ENCODE measurements at places on chromosomes 11 and 22.

- no peak for DNase-seq
These were observed 6.1 kb upstream of the NAP1L4 start for GRCh38 chr11:2998073-2998850.

DNA sequence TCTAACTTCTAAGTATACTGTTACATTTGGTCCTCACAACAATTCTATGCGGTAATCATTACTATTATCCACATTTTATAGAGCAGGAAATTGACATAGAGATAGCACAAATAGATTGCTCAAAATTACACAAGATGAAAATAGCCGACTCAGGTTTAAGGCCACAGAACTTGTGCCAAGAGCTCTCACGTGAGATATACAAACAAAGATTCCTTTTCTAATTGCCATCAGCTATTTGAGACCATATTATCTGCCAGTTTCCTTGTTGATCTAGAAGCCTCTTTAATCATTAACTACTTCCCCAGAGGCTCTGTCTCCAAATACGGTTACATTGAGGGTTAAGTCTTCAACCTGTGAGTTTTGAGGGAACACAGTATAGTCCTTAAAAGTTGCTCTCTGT, 61.0 kb upstream of the GLYATL1B start:
- peak; percentile 29 for DNase-seq

GRCh38 chr11:113593698-113594308, 112.3 kb downstream of the TMPRSS5 start:
- no peak for DNase-seq

DNA sequence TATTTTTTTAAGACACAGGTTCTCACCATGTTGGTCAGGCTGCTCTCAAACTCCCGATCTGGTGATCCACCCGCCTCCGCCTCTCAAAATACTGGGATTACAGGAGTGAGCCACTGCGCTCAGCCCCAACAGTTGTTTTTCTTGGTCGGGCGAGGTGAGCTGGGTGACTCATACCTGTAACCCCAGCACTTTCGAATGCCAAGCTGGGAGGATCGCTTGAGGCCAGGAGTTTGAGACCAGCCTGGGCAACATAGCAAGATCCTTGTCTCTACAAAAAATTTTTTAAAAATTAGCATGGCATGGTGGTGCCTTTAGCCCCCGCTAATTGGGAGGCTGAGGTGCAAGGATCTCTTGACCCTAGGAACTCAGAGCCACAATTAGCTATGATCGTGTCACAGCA, 7.0 kb upstream of the NF2 start:
- no peak for DNase-seq

- no peak for DNase-seq
These were observed 62.8 kb upstream of the BLID start for GRCh38 chr11:122178795-122179194.

- peak; percentile 82 for DNase-seq
These were observed at the start of gene BTBD10 for GRCh38 chr11:13462901-13463778. Gene BTBD10, minus strand, starts transcription at chr11:13463222. Its CDS starts 18,098 bp downstream, at chr11:13445124.

GRCh38 chr11:119237515-119237914, 31.4 kb downstream of the CBL start:
- no peak for DNase-seq

GRCh38 chr11:70123711-70124110, 45.6 kb downstream of the ANO1 start:
- no peak for DNase-seq

DNA sequence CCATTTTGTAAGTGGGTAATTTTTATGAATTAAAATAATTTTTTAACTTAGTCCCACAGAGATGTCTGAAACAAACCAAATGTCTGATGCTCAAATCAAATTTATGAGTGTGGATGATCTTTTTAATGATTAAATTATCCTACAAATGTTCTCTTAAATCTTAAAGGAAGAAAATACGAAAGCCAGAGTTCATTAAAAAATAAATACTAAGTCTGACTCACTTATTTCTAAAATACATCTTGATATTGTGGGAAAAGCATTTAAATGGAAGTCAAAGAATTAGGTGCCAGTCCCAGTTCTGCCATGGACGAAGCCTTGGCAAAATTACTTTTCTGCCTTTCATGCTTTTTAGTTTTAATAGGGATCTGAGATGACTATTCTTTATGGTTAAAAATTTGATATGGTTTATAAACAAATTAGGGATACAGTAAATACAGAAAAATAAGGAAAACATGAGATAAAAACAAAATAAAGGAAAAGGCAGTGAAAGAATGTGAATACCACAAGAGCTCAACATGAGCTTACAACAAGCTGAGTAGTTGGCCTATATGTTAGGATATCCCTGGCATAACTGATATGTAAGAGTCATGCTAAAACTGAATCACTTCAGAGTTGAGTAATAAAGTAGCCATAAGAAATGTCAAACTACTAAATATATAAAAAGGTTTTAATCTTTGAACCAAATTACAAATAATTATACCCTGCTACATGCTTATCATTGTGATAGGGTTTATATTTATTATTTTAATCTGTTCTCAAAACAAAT, 9.2 kb downstream of the CCDC34 start:
- no peak for DNase-seq

- DNase-seq: no peak
These were observed 324.8 kb upstream of the FOLH1 start for GRCh38 chr11:49533204-49533603.

DNA sequence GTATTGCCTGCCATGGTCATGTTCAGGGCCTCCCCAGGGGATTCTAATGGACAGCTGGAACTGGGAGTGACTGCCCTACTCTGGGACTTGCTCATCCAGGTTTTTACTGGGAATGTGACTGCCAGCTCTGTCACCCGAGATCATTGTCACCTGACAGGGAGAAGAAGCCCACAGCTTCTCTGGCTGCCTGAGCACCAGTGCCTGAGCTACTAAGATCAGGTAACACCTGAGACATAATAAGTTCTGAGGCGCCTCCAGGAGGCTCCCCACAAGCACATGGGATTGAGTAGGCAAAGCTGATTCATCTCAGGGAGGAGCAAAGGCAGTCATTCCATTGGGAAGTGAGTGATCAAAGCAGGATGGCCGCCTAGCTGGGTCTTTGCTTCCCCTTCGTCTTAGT, 84.2 kb upstream of the GALNT18 start:
- no peak for DNase-seq

GRCh38 chr11:2958251-2958650, 29.0 kb upstream of the PHLDA2 start:
- DNase-seq: no peak

DNA sequence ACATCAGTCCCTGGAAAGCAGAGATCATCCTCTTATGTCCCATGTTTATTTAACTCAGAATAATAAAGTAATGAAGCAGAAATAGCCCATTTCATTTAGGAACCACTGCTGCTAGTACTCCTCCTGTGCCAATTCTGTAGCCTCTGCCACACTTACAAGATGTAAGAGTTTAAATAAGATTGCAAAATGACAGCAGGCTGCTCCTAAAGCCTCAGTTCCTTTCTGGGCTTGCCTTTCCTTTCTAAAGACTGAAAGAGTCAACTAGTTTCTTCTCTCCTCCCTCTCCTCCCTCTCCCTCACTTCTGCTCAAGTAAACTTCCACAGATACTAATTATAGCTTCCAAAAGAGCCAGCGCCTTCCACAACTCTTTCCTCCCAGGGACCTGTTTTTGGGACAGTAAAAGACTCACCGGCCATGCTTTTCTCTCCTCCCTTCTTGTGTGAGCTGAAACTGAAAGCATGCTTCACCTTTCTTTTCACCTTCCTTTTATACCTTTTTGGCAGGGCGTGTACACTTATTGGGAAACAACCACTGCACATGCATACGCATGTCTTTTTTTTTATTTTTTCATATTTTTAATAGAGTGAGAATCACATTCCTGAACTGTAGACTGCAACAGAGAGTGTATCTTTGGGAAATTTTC, 26.1 kb upstream of the CARD16 start:
- DNase-seq: no peak

DNA sequence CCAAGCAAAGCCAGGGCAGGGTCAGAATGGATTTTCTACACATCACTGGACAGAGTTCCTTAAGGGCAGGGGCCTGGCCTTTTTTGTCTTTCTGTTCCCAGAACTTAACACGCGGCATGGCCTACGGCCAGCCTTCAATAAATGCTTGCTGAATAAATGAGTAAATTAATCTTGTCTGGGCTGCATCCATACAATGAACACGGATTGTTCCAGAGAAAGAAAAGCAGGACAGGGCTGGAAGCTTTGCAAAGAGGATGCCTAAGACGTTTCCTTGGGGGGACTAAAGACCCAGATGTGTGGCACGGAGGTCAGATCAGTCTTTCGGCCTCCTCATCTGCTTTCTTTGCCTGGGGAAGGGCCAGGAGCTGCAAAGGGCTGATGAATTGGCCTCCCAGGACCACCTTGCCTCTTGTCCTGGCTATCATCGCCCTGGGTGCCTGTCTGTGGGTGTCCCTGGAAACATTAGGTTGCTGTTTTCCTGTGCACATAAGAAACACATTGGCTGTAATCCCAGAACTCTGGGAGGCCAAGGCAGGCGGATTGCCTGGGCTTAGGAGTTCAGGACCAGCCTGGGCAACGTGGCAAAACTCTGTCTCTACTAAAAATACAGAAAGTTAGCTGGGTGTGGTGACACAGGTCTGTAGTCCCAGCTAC, 20.8 kb upstream of the RFPL3 start:
- no peak for DNase-seq

DNA sequence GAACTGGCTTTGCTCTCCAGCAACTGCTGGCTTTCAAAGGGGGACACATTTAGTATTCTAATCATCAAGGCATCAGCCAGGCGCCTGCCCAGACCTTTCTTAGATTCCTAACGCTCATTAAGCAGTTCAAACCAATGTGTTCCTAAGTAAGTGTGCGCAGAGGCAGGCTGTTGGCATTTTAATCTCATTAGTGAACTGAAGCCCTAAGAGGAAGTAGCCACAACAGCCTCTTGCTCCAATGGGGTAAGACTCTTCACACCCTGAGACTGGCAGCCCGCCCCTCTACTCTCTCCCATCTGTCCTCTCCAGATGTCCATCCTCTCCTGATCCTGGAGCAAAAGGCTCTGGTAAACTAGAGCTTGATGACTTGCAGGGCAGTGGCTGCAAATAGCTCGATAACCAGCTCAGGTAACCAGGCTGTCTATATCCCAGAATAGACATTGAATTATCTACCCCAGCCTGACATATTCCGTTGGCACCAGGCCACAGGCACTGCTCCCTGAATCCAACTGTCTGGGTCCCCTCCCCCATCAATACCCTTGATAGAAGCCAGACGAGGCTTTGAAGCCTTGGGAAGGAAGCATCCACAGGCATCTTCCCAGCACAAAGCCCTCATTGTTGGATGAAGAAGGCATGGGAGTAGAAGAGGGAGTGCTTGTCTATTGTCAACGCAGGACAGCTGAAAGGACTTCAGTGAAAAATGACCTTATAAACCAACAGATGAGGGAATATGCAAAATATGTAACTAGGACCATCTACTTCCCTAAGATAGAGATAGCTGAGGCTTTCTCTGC, 321.1 kb downstream of the TENM4 start:
- no peak for DNase-seq

DNA sequence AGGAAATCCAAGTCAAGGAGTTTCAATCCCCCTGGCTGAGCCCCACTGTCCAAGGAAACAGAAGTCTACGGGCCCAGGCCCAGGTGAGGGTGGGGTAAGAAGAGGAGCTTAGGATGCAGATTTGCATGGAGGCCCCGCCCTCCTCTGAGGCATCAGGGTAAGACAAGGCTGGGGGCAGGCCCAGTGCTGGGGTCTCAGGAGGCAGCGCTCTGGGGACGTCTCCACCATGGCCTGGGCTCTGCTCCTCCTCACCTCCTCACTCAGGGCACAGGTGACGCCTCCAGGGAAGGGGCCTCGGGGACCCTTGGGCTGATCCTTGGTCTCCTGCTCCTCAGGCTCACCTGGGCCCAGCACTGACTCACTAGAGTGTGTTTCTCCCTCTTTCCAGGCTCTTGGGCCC, 31.3 kb upstream of the IGLL5 start:
- DNase-seq: no peak

- DNase-seq: no peak
These were observed 630.4 kb downstream of the METTL15 start for GRCh38 chr11:28738549-28738948.
